ENCODE measurements at places on chromosomes 12 and 14.

- DNase-seq = no peak
Measured at GRCh38 chr12:76300297-76300665, 47.9 kb downstream of the BBS10 start.

DNA sequence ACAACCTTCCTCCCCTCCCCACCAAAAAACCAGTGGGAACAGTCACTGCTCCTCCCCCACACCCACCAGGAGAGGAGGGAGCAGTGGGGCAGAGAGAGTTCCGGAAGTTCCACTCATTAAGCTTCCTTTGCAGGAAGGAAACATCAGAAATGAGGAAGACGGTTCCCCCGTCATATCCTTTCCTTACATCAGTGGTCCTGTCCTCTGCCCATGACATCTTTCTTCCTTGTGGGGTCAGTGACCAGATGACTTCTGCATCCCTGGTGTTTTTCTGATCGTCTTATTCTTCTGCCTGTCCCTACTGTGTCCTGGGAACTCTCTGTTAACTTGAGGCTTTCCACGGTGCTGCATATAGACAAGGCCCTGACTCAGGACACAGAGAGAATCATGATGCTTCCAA, 40.8 kb upstream of the SPTLC2 start:
- no peak for DNase-seq

DNA sequence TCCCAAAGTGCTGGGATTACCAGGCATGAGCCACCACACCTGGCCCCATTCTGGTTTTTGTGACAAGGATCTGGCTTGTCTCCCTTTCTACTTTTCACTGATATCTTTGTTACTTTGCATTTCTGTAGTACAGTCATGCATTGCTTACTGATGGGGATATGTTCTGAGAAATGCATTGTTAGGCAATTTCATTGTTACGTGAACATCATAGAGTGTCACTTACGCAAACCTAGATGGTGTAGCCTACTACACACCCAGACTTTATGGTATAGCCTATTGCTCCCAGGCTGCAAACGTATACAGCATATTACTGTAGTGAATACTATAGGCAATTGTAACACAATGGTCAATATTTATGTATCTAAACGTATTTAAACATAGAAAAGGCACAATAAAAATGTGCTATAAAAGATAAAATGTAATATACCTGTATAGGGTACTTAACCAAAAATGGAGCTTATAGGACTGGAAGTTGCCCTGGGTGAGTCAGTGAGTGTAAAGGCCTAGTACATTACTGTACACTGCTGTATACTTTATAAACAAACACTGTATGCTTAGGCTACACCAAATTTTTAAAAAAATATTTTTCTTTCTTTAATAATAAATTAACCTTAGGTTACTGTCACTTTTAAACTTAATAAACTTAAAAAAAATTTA, 16.0 kb downstream of the MRPL42 start:
- no peak for DNase-seq

DNA sequence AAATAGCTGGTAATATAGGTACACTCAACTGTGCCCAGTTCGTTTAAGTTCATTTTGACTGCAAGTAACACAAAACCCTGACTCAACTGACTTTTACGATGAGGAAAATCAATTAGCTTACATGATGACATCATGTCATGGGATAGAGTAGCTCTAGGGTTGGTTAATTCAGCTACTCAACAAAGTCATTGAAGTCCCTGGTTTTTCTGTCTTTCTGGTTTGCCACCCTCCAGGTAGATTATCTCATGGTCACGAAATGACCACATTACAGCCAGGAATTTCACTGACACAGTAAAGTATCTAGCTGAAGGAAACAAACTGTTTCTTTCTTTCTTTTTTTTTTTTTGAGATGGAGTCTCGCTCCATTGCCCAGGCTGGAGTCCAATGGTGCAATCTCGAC, 68.5 kb upstream of the FUT8 start:
- no peak for DNase-seq

DNA sequence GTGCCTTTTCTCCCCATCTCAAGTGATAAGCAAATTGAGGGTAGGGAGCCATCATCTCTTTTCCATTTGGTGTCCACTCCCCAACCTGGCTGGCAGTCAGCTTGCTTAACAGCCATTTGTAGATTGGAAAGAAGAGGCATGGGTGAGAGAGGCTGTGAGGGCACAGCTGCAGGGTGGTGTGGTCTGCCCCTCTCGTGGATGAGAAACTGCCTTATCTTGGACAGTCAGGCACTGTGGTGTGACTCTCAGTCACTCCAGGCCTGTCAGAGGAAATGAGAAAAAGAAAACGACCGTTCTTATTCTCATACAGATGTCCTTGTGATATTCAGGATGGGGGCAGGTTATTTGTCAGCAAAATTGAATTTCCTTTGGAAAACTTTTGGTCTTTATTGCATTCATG, 65.1 kb upstream of the SRSF5 start:
- DNase-seq = no peak
